NCI-H1930 (cell line): ENCODE measurements at places on chromosomes 1 and 21.
A peak's percentile ranks its signal among the peaks of the same experiment; 100 is the strongest.

DNA sequence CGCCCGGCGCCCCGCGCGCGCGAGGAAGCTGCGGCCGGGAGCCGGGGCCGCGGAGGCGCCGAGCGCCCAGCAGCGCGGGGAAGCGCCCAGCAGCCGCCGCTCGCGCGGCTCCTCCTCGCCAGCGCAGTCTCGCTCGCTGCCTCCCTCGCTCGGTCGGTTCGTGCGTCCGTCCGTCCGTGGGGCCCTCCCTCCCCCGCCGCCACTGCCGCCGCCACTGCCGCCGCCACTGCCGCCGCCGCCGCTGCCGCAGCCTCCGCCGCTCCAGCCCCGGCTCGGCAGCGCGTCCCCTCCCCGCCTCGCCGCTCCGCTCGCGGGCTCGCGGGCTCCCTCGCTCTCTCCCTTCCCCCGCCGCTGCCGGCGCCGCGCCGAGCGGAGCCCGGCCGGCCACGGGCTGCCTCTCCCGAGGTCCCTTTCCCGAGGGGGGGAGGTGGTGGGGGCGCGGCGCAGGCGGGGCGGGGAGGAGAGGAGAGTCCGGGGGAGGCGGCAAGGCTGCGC lies at the start of gene KCND3:
TSS of gene KCND3 (minus strand) at position 138 of the 495 bp plus-strand sequence.
- DNase-seq, result no peak

DNA sequence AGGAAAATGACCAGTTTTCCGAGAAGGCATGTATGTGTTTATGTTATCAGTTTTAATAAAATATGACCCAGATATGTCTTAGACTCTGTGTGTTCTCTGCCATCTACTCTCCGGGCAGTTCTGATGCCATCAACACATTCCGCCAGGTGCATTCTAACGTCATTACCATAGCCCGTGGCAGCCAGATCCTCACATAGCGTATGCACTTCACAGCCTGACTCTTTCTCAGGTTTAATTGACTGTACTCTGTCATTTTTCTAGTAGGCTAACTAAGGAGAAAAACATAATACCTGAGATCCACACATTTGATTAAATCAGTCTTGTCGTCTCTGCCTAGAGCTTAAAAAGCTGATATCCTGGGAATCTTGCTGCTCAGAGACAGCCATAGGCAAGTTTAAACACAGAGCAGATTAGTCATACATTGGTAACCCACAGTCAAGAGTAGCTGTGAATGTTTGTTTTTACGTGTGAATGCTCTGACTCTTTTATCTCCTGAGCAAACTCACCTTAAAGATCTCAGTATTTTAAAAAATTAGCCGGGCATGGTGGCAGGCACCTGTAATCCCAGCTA lies 175.9 kb downstream of the GREM2 start:
- no peak for DNase-seq

- DNase-seq, result no peak
These were observed 16.0 kb upstream of the ID3 start for GRCh38 chr1:23575226-23575810.

GRCh38 chr1:180269645-180270529 lies 39.8 kb downstream of the LHX4 start:
- DNase-seq, result no peak

- no peak for DNase-seq
These were observed 1412.1 kb downstream of the PLA2G4A start for GRCh38 chr1:188240772-188241406.

DNA sequence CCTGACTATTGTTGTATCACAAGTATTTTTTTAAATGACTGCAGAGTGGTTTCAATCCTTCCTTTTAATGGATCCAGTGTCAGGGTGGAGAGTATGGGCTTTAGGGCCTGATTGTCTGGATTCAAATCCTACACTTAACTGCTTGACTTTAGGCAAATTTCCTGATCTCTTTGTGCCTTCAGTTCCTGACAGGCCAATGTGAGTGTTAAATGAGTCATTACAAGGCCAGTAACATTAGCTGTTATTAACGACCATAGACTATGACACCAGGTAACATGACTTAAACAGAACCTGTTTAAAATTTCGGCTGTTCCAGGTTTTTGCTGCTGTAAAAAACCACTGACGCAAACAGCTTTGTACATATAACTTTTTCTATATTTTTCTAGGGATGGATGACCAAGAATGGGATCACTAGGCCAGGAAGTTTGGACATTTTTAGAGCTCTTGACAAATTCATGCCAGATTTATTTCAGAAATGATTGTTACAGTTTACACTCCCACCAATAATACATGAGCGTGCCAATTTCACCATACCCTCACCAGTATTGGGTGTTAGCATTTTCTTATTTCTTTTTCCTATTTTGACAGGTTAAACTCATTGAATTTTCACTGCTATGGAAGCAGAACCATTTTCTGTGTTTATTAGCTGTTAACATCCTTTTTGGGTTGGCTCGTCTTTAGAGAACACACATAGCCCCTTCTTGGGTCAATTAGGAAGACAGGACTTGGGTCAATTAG lies 11.3 kb downstream of the ZNF362 start:
- no peak for DNase-seq

GRCh38 chr1:65310078-65310587 lies 790 bp downstream of the DNAJC6 start:
- peak; percentile 37 for DNase-seq

- no peak for DNase-seq
These were observed 222.3 kb downstream of the NTNG1 start for GRCh38 chr1:107363154-107363553.

- no peak for DNase-seq
These were observed 38.4 kb downstream of the VCAM1 start for GRCh38 chr1:100757946-100758345.

GRCh38 chr1:21324368-21325141 lies 34.3 kb upstream of the ECE1 start:
- DNase-seq, result no peak

DNA sequence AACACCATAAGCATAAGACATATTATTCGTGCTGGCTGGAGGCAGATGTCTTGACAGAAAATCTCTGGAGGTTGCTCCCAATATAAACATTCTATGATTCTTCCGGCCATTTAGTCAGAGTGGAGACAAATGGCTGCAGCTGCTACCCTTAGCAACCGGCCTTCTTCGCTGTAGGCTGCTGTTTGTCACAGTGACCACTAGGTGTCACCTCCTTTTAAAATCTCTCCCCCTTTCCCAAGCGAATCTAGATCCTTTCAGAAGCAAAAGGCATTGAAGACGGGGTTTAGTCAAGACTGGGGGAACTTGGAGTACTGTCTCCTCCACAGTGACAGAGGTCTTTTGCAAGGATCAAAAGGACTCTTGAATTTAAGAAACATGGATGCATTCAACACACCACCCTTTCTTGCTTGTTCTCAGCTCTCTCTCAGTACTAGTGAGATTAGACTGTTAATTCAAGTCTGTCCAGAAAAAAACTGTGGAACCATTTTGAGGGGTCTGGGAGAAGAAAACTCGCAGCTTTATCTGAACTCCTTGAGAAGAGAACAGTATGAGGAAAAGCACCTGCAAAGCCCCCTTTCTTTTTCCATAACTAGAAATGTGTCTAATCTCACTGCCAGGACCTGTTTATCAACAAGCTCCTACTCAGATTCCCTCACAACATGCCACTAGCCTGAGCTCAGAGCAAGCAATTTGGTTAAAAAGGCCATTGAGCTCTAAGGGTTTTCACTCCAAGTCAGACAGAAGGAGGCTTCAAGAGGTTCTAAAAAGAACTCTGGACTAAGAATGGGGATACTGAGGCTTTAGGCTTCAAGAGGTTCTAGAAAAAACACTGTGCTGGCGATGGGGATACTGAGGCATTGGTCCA lies 408.3 kb upstream of the PLXNA2 start:
- peak; percentile 33 for DNase-seq

DNA sequence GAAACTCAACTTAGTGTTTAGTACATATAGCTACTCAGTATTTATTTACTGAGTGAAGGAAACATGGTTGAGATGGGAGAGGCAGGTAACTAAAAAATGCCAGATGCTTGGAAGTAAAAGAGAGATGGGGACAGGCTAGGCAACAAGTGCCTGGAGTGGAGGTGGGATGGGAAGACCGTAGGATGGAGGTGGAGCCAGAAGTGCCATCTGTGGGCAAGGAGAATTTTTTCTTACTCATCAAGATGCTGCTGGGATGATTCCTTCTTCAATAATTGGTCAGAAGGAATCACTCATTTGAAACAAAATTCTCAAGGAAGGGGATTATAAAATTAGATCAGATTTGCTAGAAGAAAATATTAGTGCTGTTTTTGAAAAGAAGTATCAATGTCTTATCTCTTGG lies 72.9 kb downstream of the IFI44 start:
- no peak for DNase-seq

DNA sequence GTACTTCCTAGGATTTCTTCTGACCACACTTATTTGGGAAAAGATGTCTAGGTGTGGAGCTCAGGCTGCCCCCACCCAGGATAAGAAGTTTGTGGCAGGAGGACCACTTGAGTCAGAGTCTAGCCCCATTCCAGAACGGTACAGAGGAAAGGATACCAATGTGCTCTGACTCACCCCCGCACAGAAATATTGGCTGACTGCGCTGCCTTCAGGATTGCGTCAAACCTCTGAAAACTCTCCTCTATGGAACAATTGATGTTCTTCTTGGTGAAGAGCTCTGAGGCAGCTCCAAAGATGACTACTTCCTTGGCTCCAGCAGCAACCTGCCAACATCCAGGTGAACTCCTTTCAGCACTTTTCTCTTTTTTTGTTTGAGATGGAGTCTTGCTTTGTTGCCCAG lies 11.2 kb downstream of the HMGCL start:
- no peak for DNase-seq

DNA sequence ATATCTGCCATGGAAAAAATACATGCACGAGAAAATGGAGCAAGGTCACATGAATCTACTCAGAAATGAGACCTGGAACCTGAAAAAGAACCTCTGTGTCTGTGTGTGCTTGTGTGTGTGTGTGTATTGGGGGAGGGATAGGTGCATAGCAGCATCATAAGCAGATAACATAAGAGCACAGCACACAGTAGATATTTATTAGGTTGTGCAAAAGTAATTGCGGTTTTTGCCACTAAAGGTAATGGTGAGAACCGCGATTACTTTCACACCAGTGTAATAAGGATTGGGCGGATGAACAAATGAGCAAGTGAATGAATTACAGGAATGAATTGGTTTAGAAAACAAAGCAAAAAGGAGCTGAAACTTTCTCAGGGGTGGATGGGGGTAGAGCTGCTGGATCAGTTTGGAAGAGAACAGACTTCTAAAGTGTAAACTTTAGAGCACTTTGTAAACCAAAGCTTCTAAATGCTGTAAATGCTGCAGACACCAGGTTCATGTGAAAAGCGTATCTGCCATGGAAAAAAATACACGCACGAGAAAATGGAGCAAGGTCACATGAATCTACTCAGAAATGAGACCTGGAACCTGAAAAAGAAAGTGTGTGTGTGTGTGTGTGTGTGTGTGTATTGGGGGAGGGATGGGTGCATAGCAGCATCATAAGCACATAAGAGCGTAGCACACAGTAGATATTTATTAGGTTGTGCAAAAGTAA lies 156.9 kb downstream of the TOMM20 start:
- no peak for DNase-seq

GRCh38 chr1:42767510-42768000 lies 506 bp downstream of the C1orf50 start:
- no peak for DNase-seq

DNA sequence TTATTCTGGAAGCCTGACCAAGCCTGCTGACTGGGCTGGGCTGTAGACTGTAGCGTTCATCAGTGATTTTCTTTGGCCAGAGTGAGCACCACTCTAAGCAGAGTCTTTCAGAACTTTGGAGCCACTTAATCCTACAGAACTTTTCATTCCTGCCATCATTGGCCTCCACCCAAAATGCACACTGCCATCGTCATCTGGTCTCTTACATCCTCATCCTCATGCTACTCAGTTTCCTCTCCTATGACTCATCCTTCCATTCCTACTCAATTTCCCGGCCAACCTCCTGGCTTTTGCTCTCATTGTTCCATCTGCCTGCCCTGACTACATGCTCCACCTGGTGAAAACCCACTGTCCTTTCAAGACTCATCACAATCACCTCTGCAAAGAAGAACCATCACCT lies 233.8 kb upstream of the USP25 start:
- DNase-seq, result no peak
